H1 (cell line): ENCODE measurements at places on chromosomes 4 and X. TPM values are rescaled to one million over a fixed set of nuclear protein-coding genes. Genes with fewer than 3 reads are reported as not detected.

Gene LNX1
- 3.1 and 3.8 TPM in 2 replicates for total RNA-seq

Gene DCHS2
- 1.8 and 2.6 TPM in 2 replicates for total RNA-seq

Gene AR
- total RNA-seq, result 10.6 and 10.7 TPM in 2 replicates

Gene SCRG1
- not detected in 2 replicates for total RNA-seq

Gene IL3RA
- total RNA-seq, result not detected in 2 replicates

- no peak for DNase-seq
These were observed 67.3 kb upstream of the PRPS1 start for GRCh38 chrX:107560980-107561379.

- DNase-seq, result no peak
These were observed 83.9 kb downstream of the PTTG2 start for GRCh38 chr4:38044060-38044459.

GRCh38 chr4:38330936-38331335, 333.1 kb upstream of the KLF3 start:
- no peak for DNase-seq

GRCh38 chr4:185480016-185480732, 8.6 kb upstream of the CCDC110 start:
- no peak for DNase-seq
